Inflammatory macrophage treated with lipopolysaccharide for 4 hours (primary cell): ENCODE measurements at places on chromosomes 13 and 19.

DNA sequence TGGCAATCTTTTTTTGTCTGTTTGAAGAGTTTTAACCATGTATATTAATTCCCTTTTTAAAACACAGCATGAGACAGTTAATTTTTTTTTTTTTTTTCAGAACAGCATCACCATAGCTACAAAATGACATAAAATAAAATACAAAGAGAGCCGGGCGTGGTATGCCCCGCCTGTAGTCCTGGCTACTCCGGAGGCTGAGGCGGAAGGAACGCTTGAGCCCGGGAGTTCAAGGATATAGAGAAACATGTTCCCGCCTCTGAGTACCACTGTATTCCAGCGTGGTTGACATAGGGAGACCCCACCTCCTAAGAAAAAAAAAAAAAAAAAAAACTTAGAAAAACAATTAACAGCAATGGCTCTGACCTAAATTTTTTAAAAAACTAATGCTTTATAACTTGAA is 10.0 kb upstream of the INSR start:
- DNase-seq: no peak

GRCh38 chr19:12052091-12052496 is 667 bp downstream of the ZNF878 start:
- no peak for DNase-seq

- no peak for DNase-seq
These were observed 13.6 kb upstream of the FCHO1 start for GRCh38 chr19:17737690-17738153.

DNA sequence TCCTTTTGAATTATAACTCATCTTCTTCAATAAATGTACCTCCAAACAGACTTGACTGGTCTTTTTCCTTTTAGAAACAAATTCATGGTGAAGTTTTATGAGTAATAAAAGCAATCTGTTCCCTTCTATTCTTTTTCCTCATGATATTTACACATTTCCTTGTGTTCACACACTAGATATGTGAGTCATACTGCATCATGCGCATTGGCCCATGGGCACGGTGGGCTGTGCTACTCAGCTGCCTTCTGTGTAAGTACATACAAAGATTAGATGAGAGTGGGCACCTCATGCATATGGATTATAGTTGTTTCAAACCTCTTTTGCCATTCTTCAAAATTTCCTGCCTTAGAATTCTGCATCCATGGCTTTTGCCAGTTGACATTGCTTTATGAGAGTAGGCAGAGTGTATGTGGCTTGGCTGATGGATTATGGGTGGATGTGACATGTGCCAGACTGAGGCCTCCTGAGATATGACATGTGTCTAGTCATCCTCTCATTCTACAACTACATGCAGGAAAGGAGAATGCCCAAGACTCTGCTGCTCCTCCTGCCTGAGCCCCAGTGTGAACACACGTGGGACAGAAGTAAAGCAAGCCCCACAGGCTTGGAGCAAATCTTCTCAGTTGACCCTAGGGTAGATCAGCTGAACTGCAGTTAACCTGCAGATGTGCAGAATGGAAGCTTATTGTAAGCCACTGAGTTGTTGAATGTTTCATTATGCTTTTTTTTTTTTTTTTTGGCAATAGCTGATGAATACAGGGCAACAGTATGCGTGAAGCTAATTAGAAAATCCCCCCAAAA is 109.9 kb downstream of the RBM26 start:
- DNase-seq: no peak

DNA sequence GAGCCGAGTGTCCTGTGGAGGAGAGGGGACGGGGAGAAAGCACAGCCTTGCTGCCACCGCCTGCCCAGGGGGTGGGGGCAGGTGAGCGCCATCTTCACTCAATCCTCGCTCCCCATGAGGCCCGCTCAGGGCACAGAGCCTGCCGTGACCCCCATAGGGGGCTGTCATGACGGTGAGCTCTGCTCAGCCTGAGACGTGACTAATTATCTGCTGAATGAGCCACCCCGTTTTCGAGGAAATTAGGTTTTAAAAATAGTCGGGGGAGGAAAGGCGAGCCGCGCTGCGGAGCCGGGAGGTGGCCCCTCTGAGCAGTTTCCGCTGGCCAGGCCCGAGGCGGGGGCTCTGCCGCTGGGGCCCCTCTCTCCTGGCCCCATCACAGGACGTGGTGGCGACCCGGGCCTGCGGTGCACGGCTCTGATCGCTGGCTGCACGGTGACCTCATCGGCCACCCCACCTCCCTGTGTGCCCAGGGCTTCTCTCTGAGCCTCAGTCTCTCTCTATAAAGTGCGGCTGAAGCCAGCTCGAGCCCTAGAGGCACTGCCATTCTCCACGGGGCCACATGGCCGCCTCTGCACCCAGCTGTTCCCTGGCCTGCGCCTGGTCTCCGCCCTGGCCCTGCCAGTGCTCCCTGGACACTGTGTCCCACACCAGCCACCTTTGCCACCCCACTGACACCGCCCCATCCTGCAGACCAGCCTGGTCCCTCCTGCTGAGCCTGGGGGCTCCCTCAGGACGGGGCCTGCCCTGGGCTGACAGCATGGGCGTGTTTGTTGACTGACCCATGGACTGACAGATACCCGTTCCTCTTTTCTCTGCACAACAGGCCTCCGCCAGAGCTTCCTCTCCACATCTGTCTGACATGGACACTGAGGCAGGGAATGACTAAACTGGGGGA is 28.3 kb downstream of the PIP5K1C start:
- DNase-seq: peak; percentile 73

GRCh38 chr13:24074678-24075077 is 85.8 kb upstream of the SPATA13 start:
- peak; percentile 62 for DNase-seq

DNA sequence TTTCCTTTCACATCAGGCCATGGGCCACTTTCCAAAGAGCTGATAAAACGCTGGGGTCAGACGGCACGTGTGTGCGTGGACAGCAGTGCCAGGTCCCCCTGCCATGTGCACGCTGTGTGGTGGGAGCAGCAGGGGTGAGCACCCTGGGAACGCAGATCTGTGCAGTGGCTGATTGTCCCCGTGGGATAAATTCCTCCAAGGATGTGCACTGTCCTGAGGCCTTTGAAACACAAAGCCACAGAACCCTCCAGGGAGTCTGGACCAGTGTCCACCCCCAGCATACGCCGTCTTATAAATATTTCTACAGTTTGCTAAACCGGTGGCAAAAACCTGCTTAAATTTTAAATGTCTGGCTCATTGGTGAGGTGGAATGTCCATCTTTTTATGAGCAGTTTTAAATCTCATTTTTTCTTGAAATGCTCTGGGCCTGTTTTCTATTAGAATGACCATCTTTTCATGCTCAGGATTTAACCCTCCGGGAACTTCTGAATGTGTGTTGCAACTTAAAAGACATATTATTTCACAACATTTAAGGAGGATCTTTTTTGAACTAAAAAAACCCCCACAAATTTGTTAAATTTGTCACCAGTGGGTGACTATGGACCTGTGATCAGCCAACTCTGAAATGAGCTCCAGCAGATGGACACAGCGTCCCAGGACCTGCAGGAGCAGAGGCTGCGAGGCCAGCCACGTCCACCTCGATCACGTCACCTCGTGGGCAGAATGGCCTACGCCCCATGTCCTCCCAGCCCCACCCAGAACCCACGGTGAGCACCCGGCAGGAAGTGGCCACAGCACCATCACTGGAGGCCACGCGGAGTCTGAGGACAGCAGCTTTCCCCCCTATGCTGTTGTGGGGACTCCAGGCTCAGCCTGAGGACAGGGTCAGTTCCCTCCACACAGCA is 68.6 kb downstream of the RASA3 start:
- peak; percentile 94 for DNase-seq

DNA sequence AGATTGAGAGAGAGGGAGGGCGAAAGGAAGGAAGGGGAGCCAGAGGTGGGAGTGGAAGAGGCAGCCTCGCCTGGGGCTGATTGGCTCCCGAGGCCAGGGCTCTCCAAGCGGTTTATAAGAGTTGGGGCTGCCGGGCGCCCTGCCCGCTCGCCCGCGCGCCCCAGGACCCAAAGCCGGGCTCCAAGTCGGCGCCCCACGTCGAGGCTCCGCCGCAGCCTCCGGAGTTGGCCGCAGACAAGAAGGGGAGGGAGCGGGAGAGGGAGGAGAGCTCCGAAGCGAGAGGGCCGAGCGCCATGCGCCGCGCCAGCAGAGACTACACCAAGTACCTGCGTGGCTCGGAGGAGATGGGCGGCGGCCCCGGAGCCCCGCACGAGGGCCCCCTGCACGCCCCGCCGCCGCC is at the start of gene TNFSF11:
TNFSF11 (plus strand) TSS at position 142 of the 400 bp plus-strand sequence; CDS start at position 294, 152 bp downstream.
- no peak for DNase-seq

DNA sequence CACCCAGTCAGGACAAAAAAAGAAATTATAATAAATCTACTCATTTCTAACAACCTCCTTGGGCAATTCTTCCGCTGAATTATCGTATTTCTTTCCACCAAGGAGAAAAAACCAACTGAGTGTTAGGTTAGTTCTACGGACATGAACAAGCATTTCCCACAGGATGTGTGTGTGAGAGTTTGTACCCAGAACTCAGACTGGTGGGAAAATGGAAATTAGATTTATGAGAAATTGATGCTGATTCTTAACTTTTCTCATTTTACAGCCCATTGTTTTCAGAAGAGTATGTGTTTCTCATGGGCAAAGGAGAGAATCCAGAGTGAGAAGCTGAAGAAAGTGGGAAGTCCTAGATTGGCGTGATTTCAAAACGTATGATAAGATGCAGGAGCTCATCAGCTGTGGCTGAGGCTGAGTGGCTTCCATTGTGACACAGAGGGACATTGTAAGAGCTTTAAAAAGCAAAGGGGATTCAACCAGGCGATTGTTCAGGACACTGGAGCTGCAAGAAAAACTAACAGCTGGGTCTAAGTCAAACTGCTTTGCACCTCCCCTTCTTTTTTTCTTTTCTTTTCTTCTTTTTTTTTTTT is 184.7 kb upstream of the ARGLU1 start:
- no peak for DNase-seq

DNA sequence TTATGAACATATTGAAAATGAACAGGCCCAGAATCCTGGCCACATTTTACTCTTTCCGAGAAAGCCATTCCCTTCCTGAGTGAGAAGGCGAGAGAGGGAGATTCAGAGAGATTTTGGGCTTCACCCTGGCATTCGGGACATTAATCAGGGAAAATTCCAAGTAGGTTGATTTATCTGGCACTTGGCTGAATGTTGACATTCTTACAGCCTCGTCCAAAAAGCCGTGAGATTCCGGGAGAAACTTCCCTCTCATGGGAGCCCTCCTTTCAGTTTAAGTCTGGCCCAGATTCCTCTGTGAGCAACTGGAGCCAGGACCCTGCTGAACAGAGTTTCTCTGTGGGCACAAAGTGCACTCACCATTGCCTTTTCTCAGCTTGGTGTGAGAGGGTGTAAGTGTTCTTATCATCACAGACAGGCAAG is 129.2 kb upstream of the PEG3 start:
- no peak for DNase-seq

DNA sequence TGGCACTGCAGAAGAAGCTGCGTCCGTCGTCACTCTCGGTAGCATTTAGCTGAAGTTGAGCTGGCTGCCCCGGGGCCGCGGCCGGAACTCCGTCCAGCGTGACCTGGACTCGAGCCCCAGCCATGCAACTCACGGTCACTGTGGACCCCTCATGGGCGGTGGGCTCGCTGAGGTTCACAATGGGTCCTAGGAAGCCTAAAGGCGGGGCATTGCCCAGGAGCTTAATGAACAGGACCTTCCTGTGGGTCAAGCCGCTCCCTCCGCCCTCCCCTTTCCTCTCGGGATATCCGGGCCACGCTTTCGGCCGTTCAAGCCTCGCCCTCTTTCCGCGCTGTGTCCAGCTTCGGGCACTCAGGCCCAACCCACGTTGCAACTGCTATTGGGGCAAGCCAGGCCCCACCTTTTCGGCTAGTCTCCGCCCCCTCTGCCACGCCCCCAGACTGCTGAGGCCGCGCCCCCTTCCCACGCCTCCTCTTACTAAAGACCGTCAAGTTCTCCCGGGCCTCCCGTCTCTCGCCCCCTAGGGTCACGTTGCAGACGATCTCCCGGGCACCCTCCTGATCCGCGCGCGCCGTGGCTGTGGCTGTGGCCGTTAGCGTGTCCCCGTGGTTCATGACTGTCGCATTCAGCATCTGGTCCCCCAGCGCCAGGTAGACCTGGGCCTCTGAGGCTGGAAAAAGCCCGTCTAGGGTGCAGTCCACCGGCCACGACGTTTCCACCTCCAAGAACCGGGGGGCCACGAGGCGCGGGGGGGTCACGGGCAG is 1.4 kb upstream of the RAVER1 start:
- DNase-seq: peak; percentile 69

DNA sequence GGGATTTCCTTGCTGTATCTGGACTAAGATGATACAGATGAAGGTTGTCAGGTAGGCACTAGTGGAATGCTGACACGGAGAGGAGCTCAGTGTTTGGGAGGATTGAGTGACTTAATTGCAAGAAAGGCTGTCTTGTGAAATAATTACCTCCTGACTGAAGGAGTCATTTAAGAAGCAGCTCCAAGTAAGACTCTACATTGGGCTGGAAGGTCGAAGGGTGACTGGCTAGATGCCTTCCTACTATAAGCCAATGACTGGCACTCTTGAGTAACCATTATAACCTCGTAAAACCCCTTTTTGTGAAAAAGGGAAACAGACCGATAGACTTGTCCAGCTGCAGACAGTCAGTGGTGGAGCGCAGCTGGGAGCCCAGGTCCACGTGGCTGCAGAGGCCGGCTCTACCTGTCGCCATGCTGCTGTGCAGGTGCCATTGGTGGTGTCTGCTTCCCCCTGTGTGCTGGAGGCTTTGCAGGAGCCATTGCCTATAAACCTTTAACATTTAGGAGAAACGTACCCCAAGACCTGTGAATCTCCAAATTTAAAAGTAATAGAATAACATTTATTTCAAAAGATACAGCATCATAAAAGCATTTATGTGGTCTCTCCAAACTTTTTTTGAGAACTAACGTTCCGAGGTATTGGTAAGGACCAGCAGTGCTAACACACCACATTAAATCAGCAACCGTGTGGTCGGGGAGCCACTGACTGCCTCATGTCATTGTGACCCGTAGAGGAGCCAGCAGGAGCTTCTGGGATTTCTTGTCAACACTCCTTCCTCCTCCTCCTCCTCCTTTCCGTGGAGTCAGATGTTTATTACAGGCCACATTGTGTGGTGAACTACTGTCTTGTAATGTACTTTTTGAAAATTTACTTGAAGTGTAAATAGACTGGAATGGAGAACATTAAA is 80.4 kb upstream of the TEX29 start:
- peak; percentile 44 for DNase-seq

DNA sequence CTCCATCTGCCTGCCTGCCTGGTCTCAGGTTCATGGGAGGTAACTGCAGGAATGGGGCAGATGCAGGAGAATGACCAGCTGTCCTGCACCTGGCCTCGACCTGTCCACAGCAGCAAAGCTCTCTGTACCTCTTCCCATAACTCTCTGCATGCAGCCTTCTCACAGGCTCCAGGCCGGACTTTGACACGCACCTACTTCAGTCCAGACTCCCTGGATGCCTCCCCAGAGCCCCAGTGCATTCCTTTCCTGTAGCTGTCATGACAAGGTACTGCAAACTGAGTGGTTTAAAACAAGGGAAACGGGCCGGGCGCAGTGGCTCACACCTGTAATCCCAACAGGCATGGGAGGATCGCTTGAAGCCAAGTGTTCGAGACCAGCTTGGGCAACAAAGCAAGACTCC is 3.3 kb downstream of the NANOS2 start:
- DNase-seq: no peak
